Left renal pelvis (tissue), 4 donors: ENCODE measurements at places on chromosomes 6 and 20. TPM values are rescaled to one million over a fixed set of nuclear protein-coding genes. Genes with fewer than 3 reads are reported as not detected.

The TRIM31 gene
- not detected for polyA plus RNA-seq

The GABRR1 gene
- polyA plus RNA-seq = 2.0 TPM

The DPPA5 gene
- polyA plus RNA-seq = not detected

The PEDS1 gene
- 28.4 TPM for polyA plus RNA-seq

The CST3 gene
- polyA plus RNA-seq = 135 TPM

The KIAA1755 gene
- 4.3 TPM for polyA plus RNA-seq

The SAMD3 gene
- 1.1 TPM for polyA plus RNA-seq

The ABHD16B gene
- not detected for polyA plus RNA-seq

The SLPI gene
- polyA plus RNA-seq = 0.43 TPM

The POFUT1 gene
- 49.6 TPM for polyA plus RNA-seq

The PTCRA gene
- polyA plus RNA-seq = not detected

The SLC35D3 gene
- 0.11 TPM for polyA plus RNA-seq

The RBM38 gene
- polyA plus RNA-seq = 26.7 TPM

The ULBP3 gene
- 7.7 TPM for polyA plus RNA-seq

The SIM1 gene
- 23.8 TPM for polyA plus RNA-seq

The PI16 gene
- polyA plus RNA-seq = 68.9 TPM

The ADGRG6 gene
- 15.1 TPM for polyA plus RNA-seq

The HUS1B gene
- polyA plus RNA-seq = not detected

The TINAG gene
- polyA plus RNA-seq = 29.1 TPM
